ENCODE measurements at places on chromosomes 5 and 9.

DNA sequence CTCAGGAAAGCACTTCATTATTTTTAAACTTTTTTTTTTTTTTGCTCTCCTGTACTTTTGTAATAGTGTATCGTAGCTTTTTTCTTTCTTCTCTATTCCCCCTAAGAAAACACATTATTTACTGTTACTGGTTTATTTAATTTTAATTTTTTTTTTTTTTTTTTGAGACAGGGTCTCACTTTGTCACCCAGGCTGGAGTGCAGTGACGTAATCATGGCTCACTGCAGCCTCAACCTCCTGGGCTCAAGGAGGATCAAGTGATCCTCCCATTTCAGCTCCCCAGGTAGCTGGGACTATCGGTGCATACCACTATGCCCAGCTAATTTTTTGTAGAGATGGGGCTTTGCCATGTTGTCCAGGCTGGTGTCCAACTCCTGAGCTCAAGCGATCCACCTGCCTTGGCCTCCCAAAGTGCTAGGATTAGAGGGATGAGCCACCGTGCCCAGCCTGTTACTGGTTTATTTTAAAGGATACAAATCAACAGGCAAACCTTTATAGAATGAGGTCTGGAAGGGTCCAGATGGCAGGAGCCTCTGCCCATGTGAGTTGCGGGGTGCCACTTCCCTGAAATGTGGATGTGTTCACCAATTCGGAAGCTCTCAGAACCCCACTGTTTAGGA, 49.0 kb upstream of the TNFSF15 start:
- DNase-seq, result no peak

DNA sequence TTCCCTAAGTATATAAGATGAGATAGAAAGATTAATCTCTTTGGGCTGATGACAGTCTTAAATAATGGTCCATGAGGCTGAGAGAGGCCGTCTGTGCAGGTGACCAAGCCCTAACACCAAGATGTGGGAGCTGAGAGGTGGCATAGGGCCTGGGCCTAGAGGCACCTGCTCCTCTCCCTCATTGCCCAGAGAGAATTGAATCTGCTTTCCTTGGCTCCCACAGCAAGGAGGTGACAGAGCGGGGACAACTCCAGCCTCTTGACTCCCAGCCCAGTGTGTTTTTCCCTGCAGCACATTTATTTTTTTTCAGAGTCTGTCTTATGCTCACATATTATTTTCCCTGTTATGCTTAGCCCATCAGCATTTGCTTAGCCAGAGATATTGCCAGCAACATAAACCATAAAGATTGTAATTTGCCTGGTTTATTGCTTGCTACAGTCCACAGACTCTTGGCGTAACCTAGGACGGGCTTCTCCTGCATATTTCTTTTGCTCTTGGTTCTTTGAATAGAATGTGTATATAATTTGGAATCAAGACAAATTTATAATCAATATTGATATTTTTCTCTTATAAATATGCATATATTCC, 105.6 kb downstream of the NTRK2 start:
- DNase-seq, result no peak

DNA sequence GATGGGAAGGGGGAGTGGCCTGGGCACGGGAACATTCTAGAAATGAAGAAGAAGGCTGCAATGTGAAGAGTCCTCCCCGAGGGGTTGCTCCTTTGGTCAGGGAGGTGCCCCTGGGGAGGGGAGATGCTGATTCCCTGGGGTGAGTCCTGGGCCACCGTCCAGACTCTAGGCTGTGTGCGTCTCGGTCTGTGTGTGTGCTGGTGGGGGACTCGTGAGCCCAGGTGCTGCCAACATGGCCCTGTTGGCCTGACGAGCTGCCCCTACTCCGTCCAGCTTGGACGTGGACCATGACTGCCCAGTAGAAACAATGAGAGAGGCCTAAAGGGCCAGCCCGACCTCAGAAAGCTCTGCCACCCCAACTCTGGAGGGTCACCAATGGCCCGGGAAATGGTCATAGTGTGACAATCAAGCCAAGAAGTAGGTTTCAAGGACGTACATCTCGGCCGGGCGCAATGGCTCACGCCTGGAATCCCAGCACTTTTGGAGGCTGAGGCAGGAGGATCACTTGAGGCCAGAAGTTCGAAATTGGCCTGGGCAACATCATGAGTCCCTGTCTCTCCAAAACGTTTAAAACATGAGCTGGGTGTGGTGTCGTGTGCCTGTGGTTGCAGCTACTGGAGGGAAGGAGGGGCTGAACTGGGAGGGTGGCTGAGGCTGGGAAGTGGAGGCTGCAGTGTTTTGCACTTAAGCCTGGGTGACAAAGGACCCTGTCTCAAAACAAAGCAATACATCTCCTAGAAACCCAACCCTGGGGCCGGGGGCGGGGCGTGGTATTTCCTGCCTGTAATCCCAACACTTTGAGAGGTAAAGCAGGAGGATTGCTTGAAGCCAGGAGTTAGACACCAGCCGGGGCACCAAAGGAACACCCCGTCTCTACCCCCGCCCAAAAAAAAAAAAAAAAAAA, 17.0 kb downstream of the LHX3 start:
- no peak for DNase-seq

GRCh38 chr9:121399883-121400607, 30.0 kb upstream of the STOM start:
- DNase-seq, result peak; percentile 59

DNA sequence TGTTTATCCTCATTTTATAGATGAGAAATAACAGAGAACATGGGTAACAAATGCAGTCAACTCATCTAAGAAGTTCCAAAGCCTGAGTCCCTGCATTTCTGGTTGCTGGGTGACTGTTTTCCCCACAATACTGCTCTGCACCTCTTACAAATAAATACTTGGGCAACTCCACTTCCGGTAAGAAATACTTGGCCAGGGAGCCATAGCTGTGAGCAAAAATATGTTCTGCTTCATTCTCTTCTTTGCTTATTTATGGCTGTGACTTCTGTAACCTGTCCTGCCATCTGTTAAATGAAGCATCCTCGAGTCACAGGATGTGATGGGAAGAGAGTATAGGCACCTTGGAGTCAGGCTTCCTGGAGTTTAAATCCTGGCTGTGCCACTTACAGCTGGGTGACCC, 49.9 kb downstream of the GDNF start:
- DNase-seq, result no peak

DNA sequence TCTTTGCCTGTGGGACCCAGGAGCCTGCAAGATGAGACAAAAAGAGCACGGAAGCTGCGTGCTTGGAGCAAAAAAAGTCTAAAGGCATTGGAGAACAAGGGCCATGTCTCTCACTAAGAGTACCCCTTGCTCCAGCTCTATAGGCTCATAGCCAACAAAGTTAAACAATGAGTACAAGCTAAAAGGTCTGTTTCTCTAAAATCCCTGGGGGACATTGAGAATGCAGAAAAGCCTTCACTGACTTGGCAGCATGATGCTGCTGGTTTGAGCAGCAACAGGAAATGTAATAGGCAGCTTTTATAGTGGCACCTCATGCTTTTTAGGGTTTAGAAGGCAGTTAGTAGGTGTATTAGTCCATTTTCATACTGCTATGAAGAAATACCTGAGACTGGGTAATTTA, 287.5 kb downstream of the SMARCA2 start:
- DNase-seq, result no peak

GRCh38 chr5:10904862-10905432, 143.9 kb upstream of the DAP start:
- no peak for DNase-seq

DNA sequence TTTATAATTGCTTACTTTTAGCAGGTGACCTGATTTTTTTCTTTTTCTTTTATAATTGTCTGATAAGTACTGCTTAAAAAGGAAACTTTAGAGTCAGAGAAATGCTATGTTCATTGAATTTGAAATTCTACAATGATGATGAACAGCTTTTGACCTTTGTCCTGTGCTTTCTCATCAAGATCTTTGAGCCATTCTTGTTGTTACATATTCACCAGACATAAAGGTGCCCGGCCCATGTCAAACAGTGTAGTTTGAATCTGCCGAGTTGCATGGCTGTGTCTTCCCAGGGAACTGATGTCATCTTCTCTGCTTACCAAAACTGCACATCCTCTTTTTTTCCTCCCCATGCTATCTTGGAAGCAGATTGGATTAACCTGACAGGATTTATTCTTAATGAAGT, 163.6 kb downstream of the LRRC70 start:
- DNase-seq, result no peak

DNA sequence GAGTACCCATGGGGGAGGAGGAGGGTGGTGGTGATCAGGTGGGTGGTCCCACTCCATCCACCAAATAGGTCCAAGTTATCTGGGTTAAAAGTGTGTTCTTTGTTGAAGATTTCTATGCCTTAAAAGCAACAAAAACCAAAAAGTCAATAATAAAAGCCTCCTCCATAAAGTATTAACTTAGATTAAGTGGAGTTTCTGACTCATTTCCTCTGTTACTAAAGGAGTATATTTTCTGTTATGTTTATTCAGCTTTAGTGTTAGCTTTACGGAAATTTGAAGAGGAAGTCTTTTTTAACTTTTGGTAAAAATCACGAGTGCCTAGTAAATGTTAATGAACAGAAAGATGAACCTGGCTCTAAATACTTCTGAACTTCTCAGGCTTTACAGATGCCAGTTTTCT, 17.8 kb downstream of the FBXO38 start:
- DNase-seq, result no peak

DNA sequence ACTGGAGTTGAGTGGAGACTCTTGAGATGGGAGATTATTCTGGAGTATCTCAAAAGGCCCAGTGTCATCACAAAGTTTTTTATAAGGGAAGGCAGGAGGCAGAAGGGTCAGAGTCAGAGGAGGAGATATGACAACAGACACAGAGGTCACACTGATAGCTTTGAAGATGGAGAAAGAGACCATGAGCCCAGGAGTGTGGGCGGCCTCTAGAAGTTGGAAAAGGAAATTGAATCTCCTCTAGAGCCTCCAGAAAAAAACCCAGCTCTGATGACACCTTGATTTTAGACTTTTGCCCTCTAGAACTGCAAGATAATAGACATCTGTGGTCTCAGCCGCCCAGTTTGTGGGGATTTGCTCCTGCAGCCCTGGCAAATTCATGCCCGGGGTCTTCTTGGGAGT, 64.8 kb upstream of the SPTLC1 start:
- no peak for DNase-seq

DNA sequence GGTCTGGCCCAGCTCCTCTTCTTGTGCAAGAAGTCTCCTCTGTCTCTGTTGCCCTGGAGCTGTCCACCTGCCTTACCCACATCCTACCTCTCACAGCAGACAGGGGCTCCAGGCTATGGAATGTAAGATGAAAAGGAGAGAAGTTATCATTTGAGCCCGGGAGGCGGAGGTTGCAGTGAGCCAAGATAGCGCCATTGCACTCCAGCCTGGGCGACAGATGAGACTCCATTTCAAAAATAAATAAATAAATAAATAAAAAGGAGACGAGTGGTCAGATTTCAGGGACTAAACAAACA, 37.5 kb upstream of the DENND4C start:
- no peak for DNase-seq

DNA sequence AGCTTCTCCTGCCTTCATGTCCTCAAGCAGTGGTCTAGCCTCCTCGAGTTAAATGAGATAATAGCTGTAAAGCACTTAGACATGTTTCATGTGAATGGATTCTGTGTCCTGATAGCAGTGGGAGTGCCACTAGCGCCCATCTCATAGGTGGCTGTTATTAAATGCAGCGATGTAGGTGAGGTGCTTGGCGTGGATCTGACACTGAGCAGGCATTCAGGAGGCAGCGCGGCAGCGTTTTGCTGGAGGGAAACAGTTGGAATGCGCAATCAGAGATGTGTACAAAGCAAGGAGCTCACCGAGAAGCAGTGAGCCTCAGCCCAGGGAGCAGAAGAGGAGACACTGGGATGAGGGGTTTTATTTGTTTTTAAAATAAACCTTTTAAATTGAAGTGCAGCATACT, 106.6 kb downstream of the RGS3 start:
- DNase-seq, result no peak

GRCh38 chr9:33155393-33155792, 11.7 kb downstream of the B4GALT1 start:
- no peak for DNase-seq

DNA sequence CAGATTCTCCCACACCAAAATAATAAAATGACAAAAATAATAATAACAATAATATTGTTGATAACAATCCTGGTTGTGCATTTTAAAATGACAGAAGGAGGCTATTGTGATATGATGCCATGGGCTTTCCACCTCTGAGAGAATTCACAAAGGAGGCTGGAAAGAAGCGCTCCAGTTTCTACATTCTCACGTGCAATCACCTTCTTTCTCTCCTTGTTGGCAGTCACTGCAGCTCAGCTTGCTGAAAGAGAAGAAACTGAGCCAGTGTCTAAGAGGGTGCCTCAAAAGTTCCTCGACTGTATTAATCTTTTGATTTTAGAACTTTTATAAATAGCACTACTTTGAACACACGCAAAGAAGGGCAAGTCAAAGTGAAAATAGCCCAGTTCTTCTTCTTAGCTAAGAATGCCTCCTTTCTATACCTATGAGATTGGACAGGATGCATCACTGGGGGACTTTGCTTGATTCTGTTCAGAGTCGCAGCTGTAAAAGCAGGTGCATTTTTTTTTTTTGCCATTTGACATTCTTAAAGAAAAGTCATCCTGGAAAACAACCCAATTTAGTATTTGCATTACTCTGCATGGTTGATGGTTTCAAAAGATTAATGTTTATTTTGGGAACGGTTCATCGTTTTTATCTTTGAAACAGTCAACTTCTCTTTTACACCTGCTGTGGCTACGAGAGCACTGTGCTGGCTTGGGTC, 12.4 kb upstream of the SUB1 start:
- DNase-seq, result no peak

GRCh38 chr5:94853120-94853519, 234.7 kb downstream of the SLF1 start:
- no peak for DNase-seq

DNA sequence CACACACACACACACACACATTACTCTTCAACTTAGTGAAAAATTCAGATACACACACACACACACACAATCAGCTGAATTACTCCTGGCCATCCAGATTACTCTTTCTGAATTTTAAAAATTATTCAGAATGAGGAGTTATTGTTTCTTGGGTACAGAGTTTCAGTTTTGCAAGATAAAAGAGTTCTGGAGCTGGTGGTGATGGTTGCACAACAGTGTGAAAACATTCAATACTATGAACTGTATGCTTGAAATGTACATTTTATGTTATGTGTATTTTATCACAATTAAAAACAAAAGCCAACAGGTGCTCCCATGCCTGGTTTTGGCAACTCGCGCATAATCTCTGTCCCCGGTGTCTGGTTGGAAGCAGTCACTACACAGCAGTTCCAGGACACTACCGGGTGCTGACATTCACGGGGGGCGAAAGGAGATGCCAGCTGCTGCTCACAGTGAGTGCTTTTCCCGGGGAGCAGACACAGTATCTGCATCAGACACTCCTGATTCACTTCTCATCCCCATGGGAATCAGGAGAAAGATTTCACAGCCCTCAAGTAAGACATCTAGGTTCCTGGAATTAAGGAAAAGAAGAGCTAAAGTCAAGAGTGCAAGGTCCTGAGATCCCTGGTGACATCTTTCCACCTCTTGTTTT, 55.7 kb downstream of the LHFPL2 start:
- no peak for DNase-seq

DNA sequence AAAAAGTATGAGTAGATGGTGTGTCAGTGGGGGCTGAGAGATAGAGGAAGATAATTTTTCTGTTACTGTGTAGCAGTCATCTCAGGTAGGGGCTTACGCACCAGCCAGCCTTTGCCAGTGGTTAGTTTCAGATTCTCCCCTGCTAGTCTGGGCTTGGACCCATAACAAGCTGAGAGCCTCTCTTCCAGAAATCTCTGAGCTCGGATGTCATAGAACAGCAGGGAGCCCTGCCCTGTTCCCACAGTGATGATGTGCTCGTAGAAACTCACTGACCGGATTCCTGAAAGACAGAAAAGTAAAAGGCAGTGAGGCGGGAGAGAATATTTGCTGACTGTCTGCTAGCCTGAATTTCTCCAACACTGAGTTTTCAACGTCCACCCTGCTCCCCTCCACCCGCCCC, 37.2 kb downstream of the DCAF12 start:
- no peak for DNase-seq

GRCh38 chr9:99023831-99024230, 80.1 kb downstream of the COL15A1 start:
- no peak for DNase-seq
